Effector memory CD4-positive, alpha-beta T cell (primary cell): ENCODE measurements at places on chromosomes 6 and 20.

DNA sequence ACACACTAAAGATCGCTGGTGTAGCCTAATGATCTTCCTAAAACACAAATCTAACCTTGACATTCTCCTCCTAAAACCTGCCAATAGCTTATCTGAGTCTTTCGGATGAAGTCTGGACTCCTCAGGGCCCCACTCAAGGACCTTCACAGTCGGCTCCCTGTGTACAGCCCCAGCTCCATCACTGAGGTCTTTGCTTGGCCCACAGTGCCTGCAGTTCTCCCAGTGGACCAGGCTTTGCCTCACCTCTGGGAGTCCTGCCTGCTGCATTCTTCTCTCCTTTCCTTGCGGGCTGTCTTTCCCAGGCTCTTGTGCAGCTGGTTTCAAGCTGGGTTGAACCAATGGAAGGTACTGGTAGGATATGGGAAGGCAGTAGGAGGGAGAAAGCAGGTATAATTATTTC is 122.6 kb upstream of the FERMT1 start:
- DNase-seq: no peak

GRCh38 chr20:19000078-19000477 is 186.5 kb downstream of the SCP2D1 start:
- DNase-seq: no peak

GRCh38 chr6:144931172-144932035 is 646.3 kb downstream of the UTRN start:
- no peak for DNase-seq

GRCh38 chr6:6164367-6164766 is 156.1 kb downstream of the F13A1 start:
- no peak for DNase-seq

- DNase-seq: no peak
Observed at GRCh38 chr6:140372064-140372463, 997.6 kb upstream of the CITED2 start.

- no peak for DNase-seq
Observed at GRCh38 chr6:158020272-158020711, 38.6 kb downstream of the SYNJ2 start.

DNA sequence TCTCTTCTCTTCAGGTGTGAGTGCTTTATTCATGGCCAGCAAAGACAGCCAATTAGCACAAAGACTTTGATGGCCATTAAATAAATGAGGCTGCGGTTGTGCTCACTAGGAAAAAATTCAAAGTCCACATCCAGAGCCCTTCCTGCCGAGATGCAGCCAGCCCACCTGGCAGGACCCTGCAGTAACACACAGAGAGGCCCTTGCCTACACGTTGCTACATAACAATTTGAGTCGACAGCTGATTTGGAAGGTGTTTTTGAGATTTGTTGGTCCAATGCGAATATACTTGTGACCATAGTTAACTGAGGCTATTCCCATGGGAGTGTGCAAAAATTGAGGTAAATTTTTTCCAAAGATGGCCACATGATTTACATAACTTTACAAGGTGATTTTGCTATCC is 605.4 kb upstream of the HTR1E start:
- no peak for DNase-seq

- no peak for DNase-seq
Observed at GRCh38 chr6:163489584-163489983, 75.1 kb downstream of the QKI start.

GRCh38 chr6:39852324-39852723 is 60.1 kb downstream of the DAAM2 start:
- DNase-seq: no peak
